CD8-positive, alpha-beta T cell (primary cell): ENCODE measurements at places on chromosomes 4 and X.

DNA sequence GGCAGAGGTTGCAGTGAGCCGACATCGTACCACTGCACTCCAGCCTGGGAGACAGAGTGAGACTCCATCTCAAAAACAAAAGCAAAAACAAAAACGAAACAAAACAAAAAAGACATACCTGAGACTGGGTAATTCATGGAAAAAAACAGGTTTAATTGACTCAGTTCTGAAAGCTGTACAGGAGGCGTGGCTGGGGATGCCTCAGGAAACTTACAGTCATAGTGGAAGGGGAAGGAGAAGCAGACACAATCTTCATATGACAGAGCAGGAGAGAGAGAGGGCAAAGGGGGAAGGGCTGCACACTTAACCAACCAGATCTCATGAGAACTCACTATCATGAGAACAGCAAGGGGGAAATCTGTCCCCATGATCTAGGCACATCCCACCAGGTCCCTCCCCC lies 229.5 kb downstream of the STK32B start:
- no peak for DNase-seq

GRCh38 chrX:139892512-139892911 lies 40.3 kb downstream of the ATP11C start:
- no peak for DNase-seq

DNA sequence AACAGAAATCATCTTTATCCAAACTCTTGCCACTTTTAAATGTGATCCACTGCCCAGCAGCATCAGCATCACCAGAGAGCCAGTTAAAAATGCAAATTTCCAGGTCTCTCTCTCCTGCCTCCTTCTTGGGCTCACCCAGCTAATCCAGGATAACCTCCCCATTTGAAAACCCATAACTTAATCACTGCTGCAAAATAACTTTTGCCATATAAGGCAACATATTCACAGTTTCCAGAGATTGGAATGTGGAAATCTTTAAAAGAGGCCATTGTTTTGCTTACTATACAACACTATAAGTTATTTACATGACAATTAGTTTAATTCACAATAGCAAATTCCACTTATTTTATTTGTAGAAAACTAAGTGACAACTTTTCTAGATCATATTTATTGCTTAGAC lies 4.8 kb upstream of the EXOSC9 start:
- no peak for DNase-seq

DNA sequence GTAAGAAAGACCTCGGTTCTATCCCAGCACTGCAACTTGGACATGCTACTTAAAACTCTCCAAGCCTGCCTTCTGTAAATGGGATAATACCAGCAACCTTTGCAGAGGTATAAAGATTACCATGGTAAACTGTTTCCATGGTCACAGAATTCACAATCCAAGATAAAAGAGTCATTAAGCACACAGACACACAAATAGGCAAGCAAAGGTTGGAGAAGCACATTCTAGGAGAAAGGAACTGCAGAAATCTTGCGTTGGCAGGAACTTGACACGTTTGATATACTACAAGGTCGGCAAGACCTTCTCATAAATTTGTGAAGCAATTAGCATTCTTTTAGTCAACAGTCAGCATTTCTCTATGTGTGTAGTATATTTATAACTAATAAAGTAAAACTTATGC lies 12.3 kb upstream of the CHRNA9 start:
- no peak for DNase-seq

- DNase-seq, result no peak
These were observed 24.2 kb upstream of the MXRA5 start for GRCh38 chrX:3370656-3371055.
